Left ventricle myocardium superior (tissue), 1 donor: ENCODE measurements at places on chromosomes 16 and 17. TPM values are rescaled to one million over a fixed set of nuclear protein-coding genes. Genes with fewer than 3 reads are reported as not detected.

EVPL gene
- 0.07 TPM for total RNA-seq

- DNase-seq: no peak
These were observed 11.9 kb downstream of the CEP131 start for GRCh38 chr17:81210868-81211267.

DNA sequence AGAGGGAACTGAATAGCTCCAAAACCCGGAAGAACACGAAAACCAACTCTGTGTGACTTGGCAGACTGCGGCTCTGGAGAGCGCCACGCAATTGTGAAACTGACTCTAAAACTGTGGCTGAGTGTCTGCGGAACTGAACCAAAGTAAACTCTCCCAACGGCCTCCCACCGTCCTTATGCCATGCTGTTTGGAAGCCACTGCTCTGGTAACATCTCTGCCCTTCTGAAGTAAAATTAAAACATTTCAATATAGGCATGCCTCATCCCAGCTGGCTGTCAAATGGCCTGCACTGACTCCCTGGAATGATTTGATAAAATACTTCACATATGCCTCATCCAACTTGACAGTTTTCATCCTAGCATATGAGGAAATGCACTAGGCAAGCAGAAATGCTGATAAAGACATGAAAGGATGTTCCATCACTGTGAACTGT is 70.2 kb downstream of the PARN start:
- DNase-seq: no peak

GCGR gene
- total RNA-seq: not detected

WNT9B gene
- 0.42 TPM for total RNA-seq

JPH3 gene
- total RNA-seq: 0.12 TPM

GRCh38 chr16:85789773-85790172 is 9.6 kb downstream of the EMC8 start:
- no peak for DNase-seq
